Activated CD4-positive, alpha-beta T cell treated with anti-CD3 and anti-CD28 coated beads, Interleukin-2, amount 50 U/mL, for 4 hours (primary cell): ENCODE measurements at places on chromosomes 13 and 19.

DNA sequence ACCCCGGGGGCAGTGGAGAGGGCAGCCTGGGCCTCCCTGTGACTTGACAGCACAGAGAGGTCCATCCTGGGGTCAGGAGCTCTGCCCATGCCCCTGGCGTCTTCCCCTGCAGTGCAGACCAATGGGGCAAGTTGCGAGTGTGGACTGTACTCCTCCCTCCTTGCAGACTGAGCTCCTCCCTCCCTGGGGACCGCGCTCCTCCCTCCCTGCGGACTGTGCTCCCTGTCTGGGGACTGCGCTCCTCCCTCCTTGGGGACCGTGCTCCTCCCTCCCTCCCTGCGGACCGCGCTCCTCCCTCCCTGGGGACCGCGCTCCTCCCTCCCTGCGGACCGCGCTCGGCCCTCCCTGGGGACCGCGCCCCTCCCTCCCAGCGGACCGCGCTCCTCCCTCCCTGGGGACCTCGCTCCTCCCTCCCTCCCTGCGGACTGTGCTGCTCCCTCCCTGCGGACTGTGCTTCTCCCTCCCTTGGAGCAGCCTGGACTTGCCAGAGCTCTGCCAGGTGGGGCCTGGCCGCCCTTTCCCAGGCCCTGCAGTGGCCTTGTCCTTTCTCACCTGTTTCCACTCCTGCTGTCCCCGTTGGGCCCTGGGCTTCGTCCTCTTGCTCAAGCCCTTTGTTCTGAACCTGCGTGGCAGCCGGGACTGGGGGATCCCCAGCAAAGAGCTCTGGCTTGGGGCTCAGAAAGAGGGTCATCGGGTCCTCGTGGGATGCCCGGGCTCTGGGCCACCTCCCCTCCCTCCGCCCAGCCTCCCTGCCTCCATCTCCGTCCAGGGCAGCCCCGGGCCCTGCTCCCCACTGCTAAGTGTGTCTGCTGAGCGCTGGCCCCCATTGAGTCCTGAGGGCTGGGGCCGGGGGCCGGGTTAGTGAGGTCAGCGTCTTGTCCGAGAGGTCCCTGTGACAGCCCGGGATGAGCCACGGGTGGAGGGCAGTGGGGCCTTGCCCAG is 6.8 kb downstream of the GAMT start:
- no peak for DNase-seq

DNA sequence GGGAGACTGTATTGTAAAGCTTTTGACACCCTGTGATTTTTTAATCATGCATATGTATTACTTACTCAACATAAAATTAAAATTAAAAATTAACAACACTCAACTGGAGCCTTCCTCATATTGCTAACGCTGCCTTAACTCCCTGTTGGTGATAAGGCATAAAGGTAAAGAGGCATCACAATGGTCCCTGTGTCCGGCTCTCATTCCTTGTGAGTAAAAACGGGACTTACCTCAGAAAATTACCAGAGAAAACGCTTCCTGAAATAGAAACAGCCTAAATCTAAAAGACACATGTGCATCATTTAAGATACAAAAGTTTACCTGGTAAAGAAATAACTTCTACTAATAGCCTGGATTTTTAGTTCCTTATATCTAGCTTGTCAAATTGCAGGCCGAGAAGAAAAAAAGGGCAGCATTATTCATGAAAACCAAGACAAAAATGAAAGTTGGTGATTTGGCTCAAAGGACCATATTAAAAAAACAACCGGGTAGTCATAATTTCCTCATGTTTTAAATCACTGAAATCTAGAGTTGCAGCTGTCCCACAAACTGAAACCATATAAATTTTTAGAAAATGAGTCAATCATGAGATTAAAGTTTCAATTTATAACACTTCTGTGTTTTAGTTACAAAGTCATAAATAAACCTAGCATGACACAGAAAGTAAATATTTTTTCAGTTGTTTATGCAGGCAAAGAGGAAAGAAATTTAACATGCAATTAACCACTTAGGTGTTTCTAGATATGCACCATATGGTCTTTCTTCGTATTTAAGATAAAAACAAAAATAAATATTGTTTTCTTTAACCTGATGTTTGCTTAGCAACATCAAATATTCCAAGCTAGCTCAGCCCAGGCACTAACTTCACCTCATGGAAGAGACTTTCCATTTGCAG is 94.7 kb downstream of the MIPEP start:
- DNase-seq: no peak

DNA sequence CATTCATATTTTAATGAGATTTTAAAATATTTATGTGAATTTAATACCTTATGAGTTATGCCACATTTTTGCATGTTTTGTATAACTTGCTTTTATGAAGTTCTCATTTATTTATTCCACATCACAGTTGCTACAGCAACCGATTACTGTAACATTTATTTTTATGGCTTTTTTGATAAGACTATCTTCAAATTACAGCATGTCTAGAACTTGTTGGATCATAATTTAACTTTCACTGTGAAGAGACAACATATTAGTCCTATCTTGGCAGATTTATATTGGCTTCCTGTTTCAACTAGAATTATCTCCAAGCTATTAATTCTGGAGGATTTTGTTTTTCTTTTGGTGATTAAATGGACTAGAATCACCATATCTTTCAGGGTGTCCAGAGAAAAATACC is 793.7 kb upstream of the SLITRK5 start:
- no peak for DNase-seq

- DNase-seq: no peak
Observed at GRCh38 chr19:10701955-10702525, 801 bp downstream of the QTRT1 start.

GRCh38 chr13:80727321-80727975 is 386.5 kb upstream of the SPRY2 start:
- no peak for DNase-seq

GRCh38 chr19:54415901-54416673 is 823 bp downstream of the TTYH1 start:
- DNase-seq: no peak

DNA sequence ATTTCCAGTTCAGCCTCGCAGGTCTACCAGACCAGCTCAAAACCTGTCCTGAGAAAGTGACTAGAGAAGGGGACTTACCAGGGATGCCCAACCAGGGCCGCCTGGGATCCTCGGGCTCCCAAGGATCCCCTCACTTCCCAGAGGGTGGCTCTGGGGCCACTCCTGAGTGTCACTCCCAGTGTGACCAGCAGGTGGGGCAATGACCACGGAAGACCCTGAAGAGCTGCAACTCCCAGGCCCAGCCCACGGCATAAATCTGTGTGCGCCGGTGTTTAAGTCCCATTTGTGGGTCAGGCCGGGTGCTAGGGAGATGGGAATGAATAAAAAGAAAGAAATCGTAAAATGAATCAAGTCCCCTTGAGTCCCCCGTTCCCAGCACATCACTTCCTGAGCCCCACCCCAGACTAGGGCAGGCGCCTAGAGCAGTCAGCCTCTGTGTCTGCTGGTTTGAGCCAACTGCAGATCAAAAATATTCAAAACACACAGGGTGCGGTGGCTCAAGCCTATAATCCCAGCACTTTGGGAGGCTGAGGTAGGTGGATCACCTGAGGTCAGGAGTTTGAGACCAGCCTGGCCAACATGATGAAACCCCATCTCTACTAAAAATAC is 10.7 kb downstream of the PTGIR start:
- DNase-seq: peak; percentile 79

DNA sequence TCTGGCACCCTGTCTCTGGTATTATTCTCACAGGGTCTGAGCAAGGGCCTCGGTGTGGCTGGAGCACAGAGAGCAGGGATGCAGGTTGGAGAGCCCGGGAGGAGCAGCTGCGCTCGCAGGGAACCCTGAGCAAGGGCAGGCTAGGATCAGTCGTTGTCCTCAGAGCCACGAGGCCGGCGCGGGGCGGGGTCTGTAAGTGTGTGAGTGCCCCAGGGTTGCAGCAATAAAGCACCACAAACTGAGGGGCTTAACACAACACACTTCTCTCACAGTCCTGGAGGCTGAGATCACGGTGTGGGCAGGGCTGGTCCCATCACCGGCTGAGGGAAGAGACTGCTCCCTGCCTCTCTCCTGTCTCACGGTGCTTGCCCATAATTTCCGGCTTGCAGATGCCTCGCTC is 38.5 kb upstream of the GGACT start:
- no peak for DNase-seq

DNA sequence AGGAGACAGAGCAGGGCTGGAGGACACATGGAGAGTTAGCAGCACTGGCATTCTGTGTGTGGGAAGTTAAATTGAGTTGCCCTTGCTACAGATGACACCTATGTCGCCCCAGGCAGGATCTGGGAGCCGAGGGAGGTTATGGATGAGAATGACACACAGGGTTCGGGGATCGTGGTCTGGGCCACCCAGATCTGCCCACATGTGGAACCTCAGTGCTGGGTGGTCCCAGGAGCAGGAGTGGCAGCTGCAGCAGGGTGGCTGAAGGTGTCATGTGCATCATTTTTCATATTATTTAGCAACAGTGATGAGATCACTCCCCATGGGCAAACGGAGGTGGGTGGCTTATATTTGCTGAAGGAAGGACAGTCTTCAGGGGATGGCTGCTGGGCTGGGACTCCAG is 3.2 kb downstream of the IL17D start:
- no peak for DNase-seq

- DNase-seq: no peak
Observed at GRCh38 chr19:33391631-33392249, 18.2 kb downstream of the CEBPG start.

DNA sequence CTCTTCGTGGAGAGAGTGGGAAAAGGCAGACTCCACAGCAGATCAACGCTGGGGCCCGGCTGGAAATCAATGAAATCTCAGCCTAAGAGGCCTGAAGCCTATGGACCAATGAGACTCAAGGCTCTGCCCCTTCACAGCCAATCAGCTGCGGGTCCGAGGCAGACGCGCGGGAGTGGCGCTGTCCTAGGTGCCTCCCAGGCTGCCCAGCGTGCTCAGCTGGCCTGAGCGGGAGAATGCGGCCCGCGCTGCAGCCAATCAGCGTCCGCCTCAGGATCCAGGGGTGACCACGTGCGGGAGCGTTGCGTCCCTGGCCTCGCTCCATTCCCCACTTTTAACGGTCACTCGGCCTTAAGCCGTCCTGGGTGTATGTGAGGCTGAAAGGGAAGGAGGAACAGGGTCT is at the start of gene ZBTB32:
ZBTB32 (plus strand) TSS at position 341 of the 400 bp plus-strand sequence. CDS start 10,069 bp downstream, outside the sequence.
- no peak for DNase-seq

DNA sequence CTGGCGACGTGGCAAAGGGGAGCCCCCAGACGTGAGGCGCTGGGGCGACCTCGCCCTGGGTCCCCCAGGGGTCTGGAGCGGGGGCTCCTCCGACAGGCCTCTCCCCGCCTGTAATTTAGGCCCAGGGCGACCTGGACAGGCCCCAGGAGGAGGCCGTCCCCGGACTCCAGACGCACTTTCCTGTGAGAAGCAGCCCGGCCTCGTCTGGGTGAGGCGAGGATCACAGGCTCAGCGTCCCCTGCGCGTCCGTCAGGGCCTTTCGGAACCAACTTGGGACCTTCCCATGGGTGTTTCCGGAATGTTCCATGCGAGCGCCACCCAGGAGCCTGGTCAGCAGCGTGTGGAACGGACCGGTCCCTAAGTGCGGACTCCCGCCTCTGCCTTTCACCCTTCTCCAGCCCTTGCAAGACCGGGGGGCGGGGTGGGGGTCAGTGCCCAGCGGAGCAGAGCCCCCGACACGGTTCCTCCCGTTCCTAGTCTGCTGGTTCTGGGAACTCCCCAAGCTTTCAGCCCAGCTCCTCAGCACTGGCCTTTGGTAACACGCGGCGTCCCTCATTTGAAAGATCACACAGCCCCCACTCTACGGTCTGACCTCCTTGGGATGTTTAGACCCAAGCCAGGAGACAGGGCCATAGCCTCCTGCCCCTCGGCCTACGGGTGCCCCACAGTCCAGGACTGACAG is 1.1 kb upstream of the GRTP1 start:
- no peak for DNase-seq

- no peak for DNase-seq
Observed at GRCh38 chr19:13965926-13966683, 13.8 kb downstream of the DCAF15 start.

DNA sequence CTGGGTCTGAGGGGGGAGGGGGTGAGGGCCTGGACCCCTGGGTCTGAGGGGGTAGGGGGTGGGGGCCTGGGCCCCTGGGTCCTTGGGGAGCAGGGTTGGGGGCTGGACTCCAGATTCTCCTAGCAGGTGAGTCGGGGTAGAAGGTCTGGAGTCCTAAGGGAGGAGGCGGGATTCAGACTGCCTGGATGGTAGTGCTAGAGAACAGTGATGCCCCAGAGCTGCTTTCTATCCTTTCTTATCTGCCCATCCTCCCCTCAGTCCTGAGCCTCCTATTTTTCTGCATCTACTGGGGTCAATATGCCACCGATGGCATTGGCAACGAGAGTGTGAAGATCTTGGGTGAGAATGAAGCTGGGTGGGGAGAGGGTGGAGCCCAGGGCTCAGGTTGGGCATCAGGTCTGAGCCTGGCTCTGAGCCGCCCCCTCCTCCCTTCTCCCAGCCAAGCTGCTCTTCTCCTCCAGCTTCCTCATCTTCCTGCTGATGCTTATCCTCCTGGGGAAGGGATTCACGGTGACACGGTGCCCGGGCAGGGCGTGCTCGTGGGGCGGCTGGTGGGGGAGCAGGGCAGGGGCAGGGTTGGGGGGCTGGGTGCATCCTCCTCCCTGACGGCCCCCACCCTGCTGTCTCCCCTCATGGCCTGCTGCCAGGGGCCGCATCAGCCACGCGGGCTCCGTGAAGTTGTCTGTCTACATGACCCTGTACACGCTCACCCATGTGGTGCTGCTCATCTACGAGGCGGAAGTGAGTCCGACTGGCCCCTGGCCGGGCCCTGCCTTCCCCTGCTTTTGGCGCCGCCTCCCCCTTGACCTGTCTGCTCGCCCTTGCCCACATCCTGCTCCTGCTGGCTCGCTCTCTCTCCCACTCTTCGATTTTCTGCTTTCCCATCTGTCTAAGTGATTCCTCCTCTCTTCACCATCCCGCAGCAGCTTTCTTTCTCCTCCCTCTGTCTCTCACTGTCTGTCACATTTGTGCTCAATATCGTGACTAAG is 3.4 kb downstream of the TMEM145 start:
- no peak for DNase-seq

- no peak for DNase-seq
Observed at GRCh38 chr13:30294004-30294403, 13.3 kb downstream of the KATNAL1 start.

- DNase-seq: no peak
Observed at GRCh38 chr13:109154546-109154945, 525.1 kb downstream of the MYO16 start.

DNA sequence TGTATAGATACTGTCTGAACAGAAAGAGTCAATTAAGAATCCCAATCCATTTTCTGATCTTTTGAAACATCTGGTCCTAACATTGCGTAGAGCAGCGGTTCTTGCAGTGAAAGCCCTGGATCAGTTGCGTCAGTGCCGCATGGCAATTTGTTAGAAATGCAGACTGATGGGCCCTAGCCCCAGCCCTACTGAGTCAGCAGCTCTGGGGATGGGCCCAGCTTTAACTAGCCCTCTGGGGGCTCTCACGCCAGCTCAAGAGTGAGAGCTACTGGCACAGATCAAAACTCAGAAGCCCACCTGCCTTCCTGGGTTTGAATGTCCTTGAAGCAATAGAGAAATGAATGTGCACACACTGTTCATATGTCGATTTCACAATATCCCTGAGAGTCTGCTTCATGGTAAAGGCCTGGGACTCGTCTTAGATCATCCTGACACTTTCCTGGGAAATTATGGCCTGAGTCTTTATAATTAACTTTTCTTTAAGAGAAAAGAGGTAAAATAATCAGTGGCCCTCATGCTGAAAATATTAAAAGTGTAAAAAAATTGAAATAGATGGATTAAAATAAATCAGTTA is 206.8 kb upstream of the TMTC4 start:
- DNase-seq: no peak
